ENCODE measurements at places on chromosomes 2 and 18.

DNA sequence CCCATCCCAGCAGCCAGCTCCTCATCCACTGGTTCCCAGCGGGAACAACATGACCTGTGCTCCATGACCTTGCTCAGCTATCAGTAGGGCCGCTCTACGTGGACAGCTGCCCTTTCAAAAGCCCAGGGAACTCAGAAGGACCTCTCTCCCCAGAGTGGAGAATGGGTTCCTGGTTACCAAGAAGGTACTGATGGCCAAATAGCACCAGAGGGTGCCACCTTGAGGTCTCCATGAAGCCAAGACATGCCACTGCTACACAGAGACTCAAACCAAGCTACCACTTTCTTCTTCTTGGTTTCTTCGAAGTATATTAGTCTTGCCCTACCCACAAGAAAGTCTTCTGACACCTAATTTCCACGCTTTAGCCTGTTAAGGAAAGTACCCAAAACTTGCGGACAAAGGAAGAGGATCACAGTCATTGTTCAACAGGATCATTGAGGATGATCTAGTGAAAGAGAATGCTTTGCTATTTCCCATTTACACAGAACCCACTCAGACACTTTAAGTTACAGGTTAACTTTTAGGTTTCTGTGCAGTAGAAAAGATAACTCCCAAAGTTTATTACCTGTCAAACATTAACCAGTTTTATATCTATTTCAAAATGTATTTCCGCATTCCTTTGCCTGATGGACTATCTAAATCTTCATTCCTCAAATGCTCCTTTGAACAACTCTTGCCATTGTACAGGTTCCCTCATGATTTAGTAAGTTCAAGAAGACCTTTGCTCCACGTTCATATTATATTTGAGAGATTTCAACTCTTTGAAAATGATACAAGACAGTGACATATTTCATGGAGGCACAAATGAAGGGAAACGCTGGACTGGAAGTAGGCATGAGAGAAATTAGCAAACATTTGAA is 102.2 kb downstream of the ALPK2 start:
- DNase-seq, result no peak

DNA sequence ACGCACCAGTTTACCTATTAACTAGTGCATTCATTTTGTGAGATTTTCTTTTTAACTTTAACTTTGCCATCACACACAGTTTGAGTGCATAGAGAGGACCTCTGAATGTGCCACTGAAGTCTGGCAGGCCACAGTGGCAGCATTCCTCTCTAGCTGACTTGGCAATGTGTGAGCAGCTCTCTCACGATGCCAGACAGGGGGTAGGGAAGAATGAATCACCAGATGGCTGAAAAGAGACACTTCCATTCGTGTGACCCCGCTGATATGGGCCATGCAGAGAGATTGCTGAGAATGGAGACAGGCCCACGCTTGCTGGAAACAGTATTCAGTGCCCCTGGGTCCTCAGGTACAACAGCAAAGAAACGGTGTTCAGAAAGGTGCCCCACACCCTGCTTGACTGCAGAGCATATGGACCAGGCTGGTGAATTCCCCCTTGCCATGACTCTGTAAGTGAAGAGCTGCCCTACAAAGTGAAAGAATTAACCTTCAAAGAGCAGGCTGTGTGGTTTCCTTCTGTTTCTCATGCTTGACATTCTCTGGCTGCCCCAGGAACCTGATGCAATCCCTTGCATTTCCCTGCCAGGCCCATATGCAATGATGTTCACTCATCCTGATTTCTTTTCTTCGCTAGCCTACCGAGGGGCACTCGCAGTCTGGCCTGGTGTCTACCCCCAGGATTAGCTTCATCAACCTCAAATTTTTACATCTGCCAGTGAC is 236.1 kb downstream of the CDH20 start:
- no peak for DNase-seq

DNA sequence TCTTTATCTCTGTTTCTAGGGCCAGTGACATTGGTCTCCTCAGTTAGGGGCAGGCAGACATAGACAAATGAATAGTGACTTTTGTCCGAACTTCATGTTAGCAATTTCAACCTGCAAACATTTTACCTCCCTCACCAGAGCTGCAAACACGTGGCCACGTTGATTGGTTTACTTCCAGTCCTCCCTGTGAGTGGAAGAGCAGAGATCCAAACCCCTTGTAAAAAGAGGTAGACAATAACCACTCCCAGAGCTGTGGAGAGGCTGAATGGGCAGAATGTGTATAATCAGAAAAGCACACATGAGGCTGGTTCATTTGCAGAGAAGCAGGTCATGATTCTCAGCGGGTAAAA is 31.1 kb downstream of the CTIF start:
- peak; percentile 29 for DNase-seq

DNA sequence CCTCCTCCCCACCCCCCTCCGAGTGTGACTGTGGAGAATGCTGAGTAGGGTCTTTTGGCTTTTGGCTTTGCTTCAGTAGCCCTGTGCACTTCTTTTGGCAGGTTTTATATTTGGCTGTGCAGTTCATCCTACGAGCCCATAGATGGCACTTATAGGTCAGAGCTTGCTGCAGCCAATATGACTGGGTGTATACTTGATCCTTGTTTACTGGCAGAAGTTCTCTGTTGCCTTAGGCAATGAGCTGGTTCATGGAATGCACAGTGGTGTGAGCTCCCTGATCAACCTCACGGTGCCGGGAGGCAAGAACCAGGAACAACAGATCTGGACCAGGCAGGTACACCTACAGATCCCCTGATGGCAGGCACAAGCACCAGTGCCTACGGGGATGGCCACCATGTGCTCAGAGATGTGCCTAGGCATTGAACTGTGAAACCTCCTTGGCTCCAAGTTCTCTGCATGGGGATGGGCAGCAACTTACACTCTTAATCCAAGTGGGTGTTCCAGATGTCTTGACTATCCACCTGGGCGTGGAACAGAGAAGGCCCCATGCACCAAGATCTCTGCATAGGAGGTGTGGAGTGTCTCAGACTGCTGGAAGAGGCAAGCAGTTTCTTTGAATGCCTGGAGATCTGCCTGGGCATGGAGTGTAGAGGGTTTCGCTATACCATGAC is 190.4 kb downstream of the KIAA1328 start:
- DNase-seq, result peak; percentile 45

- DNase-seq, result no peak
These were observed 71.2 kb upstream of the AFF3 start for GRCh38 chr2:100213595-100213994.

GRCh38 chr2:216761133-216761532 is 65.8 kb upstream of the IGFBP5 start:
- DNase-seq, result no peak

Data from HAP-1 (cell line).